MCF 10A (cell line): ENCODE measurements at places on chromosomes 1 and 21. TPM values are rescaled to one million over a fixed set of nuclear protein-coding genes. Genes with fewer than 3 reads are reported as not detected.

- no peaks in the 10 kb centered on the region for H3K36me3 ChIP-seq
- no peak overlapping the region for H3K27ac ChIP-seq
- H3K27me3 ChIP-seq, result no peaks in the 10 kb centered on the region
- peaks cover 7% of the 10 kb centered on the region for H3K4me1 ChIP-seq
Observed at GRCh38 chr1:196063294-196063693, 544.9 kb downstream of the KCNT2 start.

DNA sequence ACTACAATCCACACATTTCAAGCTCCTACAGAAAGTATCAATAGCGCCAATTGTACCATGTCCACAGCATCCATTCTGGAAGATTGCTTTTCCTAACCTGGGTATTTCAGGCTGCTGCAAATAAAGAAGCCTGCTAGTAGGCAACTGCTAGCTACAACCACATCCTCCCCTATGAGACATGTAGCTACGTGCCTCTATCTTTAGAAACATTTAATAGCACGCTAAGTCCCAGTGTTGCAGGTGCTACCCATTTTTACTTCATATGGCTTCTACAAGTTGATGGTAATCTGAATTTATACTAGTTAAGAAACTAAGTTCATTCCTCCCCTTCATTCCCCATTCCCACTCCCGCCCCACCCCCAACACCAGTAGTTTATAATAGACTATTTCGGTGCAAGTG, 7.4 kb upstream of the AMPD1 start:
- H3K4me3 ChIP-seq, result no peak overlapping the region
- H3K4me1 ChIP-seq, result no peaks in the 10 kb centered on the region
- H3K27me3 ChIP-seq, result no peaks in the 10 kb centered on the region
- H3K27ac ChIP-seq, result no peak overlapping the region

DNA sequence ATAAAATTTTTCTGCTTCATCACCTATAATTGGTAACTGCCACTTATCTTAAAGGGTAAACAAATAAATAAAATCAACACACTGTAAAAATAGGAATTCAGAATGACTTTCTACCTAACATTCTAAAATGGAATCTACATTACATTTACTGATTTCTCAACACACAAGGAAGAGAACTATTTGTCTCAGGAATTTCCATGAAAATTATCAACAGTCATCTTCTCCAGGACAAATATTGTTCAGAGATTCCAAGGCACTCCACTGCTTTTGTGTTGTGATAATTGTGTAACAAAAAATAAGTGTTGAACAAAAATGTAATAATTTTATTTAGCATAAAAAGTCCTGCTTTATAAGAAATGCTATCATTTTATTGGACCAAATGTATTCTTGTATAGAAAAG, 7.3 kb downstream of the ODF2L start:
- H3K4me3 ChIP-seq, result no peak overlapping the region
- H3K27me3 ChIP-seq, result no peaks in the 10 kb centered on the region
- H3K4me1 ChIP-seq, result peaks cover 9% of the 10 kb centered on the region
- H3K36me3 ChIP-seq, result no peaks in the 10 kb centered on the region

DNA sequence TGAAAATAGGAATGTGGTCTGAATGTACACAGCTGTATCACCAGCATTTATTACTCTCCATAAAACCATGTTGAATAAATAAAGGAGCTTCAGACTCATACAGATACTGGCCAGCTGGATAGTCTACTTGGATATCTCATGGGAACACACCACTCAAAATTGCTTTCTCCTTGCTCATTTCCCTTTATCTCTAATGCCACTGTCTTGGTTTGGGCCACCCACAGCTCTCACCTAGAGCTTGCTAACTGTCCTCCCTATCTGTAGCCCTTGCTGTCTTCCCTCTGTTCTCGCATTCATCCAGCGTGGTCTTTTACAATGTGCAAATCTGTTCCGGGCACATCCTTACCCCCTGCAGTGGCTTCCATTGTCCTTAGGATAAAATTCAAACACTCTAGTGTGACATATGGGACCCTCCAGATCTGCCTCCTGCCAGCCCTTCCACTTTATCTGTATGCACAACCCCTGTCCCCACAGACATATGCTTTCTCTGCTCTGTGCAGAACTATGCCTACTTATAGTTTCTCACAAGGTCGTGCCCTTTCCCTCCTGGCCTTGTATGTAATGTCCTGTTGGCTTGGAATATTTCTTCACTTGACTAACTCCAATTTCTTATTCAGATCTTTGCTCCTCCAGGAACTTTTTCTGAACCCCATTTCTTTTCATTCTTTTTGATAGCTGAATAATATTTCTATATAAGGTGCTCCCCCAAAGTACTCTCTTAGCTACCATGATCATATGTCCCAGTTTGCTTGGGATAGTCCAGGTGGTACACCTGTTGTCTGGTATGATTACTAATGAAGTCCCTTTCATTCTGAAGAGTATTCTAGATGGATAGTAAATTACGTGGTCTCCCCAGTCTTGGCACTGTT, 2.9 kb downstream of the FLVCR1 start:
- H3K36me3 ChIP-seq, result peaks cover 31% of the 10 kb centered on the region
- H3K27ac ChIP-seq, result no peak overlapping the region
- no peak overlapping the region for H3K4me3 ChIP-seq
- H3K4me1 ChIP-seq, result peaks cover 12% of the 10 kb centered on the region
- peak; percentile 17 for DNase-seq

DNA sequence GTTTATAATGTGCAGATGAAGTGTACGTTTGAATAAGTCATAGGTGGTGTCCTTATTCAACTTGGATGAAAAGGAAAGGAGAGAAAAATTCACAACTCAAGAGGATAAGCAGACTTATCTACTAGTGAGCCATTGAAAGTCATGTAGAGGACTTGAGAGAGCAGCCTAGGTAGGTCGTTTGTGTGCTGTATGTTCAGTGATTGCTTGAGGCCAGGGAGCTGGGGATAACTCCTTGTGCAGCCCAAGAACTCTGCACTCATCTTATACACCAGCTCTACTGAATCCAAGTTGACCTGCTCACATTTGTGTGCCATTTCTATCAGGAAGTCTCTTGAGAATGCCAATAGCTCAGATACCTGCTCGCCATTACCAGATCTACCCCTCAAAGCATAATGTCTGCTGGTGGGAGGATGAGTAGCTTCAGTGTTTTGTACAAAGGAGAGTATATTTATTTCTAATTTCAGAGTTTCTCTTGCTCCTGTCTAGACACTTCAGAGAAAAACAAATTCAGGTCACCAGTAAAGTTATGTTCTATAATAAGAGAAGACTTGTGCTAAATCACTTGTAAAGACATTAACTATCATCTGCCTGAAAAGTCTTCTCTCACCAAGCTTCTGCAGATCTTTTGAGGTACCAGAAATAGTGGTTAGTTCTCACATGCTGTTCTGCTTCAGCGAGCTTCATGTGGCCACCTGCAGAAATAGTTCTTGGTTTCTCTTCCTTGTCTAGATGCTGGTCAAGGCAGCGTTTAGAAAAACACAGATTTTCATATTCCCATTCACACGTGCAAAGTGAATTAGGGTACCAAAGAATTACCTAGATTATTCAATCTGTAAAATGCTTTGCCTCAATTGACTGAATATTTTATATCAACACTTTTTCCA, 10.8 kb downstream of the S1PR1 start:
- DNase-seq, result no peak
- no peaks in the 10 kb centered on the region for H3K27me3 ChIP-seq
- no peaks in the 10 kb centered on the region for H3K36me3 ChIP-seq
- H3K4me3 ChIP-seq, result no peak overlapping the region
- no peaks in the 10 kb centered on the region for H3K4me1 ChIP-seq

Gene TMEM222
- 36.9 and 38.3 TPM in 2 replicates for total RNA-seq

- H3K27me3 ChIP-seq, result no peaks in the 10 kb centered on the region
- H3K4me3 ChIP-seq, result no peak overlapping the region
Observed at GRCh38 chr1:102472520-102472919, 475.8 kb upstream of the OLFM3 start.

Gene FAM72D
- 11.9 TPM in 2 replicates for total RNA-seq

Gene DMRTA2
- total RNA-seq, result not detected in 2 replicates

DNA sequence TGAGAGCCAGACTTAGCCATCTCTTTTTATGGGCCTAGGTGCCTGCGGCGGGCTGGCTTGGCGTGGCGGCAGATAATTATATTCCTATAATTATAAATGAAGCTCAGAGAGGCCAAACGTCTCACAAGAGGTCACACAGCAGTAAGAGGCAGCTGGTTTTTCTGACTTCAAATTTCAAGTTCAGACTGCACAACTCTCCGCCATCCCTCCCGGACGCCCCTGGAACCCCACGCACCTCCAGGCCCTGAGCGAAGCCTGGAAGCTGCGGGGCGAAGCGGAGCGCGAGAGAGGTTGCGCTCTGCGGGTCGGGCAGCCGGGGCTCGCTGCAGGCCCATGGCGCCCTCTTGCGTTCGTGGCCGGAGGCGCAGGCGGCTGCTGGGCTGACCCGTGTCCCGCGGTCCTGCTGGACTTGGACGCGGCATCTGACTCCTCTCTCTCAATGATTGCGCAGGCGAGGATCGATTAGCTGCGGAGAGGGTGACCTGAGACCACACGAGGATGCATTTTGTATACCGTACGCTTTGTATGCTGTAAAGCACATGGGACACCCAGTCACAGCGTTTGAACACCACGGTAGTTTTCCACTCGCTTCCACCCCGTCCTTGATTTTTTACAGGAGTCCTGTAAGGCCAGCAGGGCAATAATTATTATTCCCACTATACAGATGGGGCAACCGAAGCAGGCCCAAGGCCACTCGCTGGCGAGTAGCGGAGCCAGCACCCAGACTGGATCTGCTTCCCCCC, 272.7 kb downstream of the FOXD2 start:
- no peak overlapping the region for H3K27ac ChIP-seq

DNA sequence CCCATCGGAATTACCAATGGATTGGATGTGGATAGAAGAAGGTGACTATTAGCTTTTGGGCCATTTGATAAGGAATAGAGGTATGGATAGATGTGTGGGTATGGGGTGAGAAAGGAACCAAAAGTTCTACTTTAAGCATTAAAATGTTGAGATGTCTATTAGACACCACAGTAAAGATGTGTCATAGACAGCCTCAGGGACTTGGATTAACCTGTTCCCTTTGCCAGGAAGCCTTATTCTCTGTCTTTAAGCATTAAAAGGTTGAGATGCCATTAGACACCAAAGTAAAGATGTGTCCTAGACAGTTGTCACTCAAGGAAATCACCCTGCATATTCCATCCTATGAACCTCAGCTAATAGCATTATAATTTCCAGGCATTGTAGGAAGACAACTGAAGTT, 11.0 kb upstream of the DENND1B start:
- H3K36me3 ChIP-seq, result no peaks in the 10 kb centered on the region
- no peaks in the 10 kb centered on the region for H3K27me3 ChIP-seq
- no peak overlapping the region for H3K27ac ChIP-seq
- H3K4me1 ChIP-seq, result peaks cover 41% of the 10 kb centered on the region
- no peak for DNase-seq

DNA sequence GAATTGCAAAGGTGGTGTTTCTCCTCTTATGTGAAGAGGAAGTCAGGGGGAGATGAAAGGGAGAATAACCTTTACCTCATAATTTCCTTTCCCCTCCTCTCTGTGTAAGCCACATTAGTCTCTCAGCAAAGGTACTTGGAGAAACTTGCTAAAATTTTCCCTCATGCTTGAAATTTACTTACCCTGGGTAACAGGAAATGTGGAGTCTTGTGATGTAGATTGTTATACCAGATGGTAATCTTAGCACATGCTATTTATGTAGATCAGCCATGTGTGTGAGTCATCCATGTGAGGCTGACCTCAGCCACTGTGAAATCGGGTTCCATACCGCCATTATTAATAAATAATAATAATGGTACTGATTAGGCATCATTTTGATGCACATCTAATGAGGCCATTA, 128.4 kb downstream of the TGFB2 start:
- peak overlapping the region; percentile 36 for H3K27ac ChIP-seq
- peaks cover 35% of the 10 kb centered on the region for H3K4me1 ChIP-seq
- peak; percentile 52 for DNase-seq
- H3K4me3 ChIP-seq, result no peak overlapping the region
- H3K27me3 ChIP-seq, result no peaks in the 10 kb centered on the region
- H3K36me3 ChIP-seq, result no peaks in the 10 kb centered on the region
